ENCODE measurements at places on chromosomes 3 and 15.

GRCh38 chr3:196192036-196192523 is 19.1 kb downstream of the ZDHHC19 start:
- DNase-seq = no peak

- DNase-seq = no peak
Observed at GRCh38 chr3:25021816-25022215, 406.2 kb upstream of the RARB start.

GRCh38 chr3:15319575-15319974 is 12.8 kb downstream of the SH3BP5 start:
- DNase-seq = no peak

DNA sequence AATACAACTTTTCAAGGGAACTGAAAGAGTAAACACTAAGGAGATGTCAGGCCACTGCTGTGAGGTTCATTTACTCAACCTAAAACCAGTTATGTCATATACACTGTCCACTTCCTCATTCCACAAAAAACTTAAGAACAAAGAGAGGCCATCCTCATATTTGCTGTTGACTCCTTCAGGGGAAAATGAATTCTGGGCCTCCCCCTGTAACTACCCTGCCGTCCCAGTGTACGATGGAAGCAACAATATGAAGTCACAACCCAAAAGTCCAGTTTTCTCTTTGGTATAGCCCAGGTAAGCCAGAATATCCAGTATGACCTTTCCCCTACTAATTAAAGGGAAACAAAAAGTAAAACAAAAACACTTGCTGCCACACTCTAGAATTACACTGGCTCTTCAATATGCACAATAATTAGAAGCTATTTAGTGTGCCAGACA is 16.2 kb downstream of the CEP152 start:
- DNase-seq = no peak

DNA sequence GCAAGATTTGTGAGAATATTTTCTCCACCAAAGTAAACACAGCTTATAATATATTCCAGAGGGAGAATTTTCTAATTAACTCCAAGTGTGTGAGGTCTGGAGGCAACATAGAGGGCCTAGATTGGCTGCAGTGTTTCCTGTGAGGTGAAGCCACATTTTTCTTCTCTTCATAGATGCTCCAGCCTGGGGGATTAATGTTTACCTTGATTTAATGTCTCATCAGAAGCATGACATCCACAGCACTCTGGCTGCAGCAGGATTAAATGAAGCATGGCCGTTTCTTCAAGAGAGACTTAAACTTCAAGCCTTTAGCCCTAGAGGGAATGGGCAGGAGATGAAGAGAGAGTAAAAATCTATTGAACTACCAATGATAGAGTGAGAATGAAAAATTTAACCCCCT is 137.9 kb upstream of the ZBTB20 start:
- no peak for DNase-seq

DNA sequence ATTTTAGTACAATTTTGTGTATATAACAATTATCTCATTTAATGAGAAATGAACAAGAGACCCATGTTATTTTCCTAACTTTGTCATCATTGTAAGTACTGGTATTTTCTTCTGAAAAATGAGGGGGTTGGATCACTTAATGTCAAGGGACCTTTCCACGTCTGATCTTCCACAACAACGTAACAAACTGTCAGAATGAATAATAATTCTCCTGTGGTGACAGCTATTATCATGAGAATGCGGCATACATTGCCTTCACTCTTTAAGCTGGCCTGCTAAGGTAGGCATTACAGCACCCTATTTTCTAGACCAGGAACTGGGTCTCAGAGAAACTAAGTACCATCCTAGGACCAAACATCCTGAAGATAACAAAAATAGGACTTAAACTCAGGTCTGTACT is 31.5 kb upstream of the MINAR1 start:
- DNase-seq = no peak

All from CMK (cell line).